ENCODE measurements at places on chromosomes 1 and 21.

DNA sequence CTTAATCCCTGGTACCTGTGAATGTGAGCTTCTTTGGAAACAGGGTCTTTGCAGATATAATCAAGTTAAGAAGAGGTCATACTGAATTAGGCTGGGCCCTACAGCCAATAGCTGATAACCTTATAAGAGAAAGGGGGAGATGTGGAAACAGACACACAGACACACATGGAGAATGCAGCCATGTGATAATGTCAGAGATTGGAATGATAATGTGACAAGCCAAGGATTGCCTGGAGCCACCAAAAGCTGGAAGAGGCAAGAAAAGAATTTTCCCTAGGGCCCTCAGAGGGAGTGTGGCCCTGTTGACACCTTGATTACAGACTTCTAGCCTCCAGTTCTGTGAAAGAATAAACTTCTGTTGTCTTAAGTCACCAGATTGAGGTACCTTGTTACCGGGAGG is 114.5 kb upstream of the SOD1 start:
- no peak overlapping the region for H3K27ac ChIP-seq
- H3K27me3 ChIP-seq, result no peaks in the 10 kb centered on the region
- H3K36me3 ChIP-seq, result no peaks in the 10 kb centered on the region
- H3K4me1 ChIP-seq, result no peaks in the 10 kb centered on the region
- DNase-seq, result no peak

GRCh38 chr21:36879827-36880226 is 86.6 kb downstream of the HLCS start:
- no peak overlapping the region for H3K27ac ChIP-seq
- DNase-seq, result no peak
- H3K27me3 ChIP-seq, result no peaks in the 10 kb centered on the region
- H3K4me3 ChIP-seq, result no peak overlapping the region
- no peaks in the 10 kb centered on the region for H3K36me3 ChIP-seq

DNA sequence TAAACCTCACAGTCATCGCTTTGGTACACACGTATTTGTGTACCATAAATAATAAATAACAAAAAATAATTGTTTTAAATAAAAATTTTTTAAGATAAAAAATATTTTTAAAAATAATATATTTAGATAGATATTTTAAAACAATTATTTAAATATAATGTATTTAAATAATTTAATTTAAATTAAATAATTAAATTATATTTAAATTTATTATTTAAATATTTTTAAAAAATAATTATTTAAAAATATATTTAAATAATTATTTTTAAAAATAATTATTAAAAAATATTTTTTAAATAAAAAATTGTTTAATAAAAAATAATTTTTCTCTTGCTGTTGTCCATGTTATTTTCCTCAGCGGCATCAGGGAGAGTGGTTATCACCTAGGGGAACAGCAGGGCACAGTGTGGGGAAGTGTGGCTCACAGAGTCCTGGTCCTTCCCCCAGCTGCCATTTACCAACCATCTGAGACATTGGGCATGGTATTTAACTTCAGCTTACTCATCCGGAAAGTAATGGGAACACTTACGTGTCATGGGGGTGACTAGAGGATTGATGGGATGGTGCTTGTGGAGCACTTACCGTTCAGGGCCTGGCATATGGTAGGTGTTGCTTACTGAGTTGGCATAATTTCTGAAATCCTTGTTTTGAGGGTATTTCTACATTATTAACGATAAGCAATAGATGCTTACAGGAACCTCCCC is 92.9 kb upstream of the TSPAN2 start:
- H3K27ac ChIP-seq, result no peak overlapping the region
- no peak overlapping the region for H3K4me3 ChIP-seq
- H3K4me1 ChIP-seq, result peaks cover 8% of the 10 kb centered on the region
- no peaks in the 10 kb centered on the region for H3K27me3 ChIP-seq
- no peak for DNase-seq
- H3K36me3 ChIP-seq, result no peaks in the 10 kb centered on the region

DNA sequence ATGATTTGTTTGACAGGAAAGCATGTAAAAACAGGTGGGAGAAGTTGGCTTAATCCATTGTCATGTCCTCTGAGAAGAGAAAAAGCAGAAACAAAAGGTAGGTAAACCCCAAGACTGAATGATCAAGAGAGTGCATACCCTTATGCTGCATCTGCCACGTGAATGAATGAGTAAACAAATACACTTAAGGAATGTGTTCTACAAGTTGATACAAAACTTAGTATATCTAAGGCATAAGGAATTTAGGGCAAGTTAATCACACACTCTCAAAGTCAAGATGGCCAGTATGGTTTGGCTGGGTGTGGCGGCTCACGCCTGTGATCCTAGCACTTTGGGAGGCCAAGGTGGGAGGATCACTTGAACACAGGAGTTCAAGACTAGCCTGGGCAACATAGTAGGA is 34.2 kb downstream of the HMCN1 start:
- no peak overlapping the region for H3K27ac ChIP-seq
- H3K36me3 ChIP-seq, result no peaks in the 10 kb centered on the region
- DNase-seq, result no peak
- no peaks in the 10 kb centered on the region for H3K27me3 ChIP-seq
- H3K4me1 ChIP-seq, result no peaks in the 10 kb centered on the region
- H3K4me3 ChIP-seq, result no peak overlapping the region

DNA sequence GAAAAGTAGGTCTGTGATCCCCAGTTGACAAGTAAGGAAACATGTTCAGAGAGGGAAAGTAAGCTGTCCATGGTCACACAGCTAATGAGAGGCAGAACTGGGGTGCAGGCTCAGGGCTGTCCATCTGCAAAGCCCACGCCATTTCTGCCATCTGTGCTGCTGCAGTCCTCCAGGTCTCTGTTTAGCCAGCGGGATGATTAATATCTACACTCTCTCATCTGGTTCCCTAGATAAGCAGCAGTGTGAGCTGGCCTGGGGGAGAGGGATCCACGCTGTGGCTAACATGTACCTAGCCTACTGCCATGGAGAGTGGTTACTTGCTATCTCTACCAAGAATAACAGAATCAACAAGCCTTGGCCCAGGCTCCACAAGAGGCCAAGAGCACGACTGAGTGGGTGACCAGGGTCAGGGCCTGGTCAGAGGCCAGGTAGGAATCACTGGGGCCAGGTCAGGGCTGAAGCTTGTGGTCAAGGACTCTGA is 75.2 kb downstream of the TRABD2B start:
- H3K27ac ChIP-seq, result no peak overlapping the region
- H3K4me3 ChIP-seq, result no peak overlapping the region
- H3K4me1 ChIP-seq, result no peaks in the 10 kb centered on the region

DNA sequence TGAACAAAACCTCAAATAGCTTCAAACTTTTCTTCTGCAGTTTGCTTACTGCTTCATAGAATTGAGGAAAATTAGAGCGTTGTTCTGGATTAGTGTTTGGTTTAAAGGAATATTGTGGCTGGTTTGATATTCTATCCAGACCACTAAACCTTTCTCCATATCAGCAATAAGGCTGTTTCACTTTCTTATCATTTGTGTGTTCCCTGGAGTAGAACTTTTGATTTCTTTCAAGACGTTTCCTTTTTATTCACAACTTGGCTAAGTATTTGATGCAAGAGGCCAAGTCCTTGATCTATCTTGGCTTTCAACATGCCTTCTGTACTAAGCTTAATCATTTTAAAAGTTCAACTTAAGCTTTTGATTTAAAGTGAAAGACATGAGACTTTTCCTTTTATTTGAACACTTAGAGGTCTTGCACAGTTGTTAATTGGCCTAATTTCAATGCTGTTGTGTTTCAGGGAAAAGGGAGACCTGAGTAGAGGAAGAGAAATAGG is 359.1 kb downstream of the S1PR1 start:
- no peaks in the 10 kb centered on the region for H3K27me3 ChIP-seq
- no peaks in the 10 kb centered on the region for H3K36me3 ChIP-seq
- no peak overlapping the region for H3K27ac ChIP-seq
- no peak for DNase-seq
- no peak overlapping the region for H3K4me3 ChIP-seq

GRCh38 chr1:175413367-175413766 is 220.8 kb upstream of the KIAA0040 start:
- DNase-seq, result no peak
- no peaks in the 10 kb centered on the region for H3K36me3 ChIP-seq
- H3K4me3 ChIP-seq, result no peak overlapping the region
- no peaks in the 10 kb centered on the region for H3K27me3 ChIP-seq
- H3K27ac ChIP-seq, result no peak overlapping the region

GRCh38 chr1:160753594-160753993 is 14.5 kb downstream of the SLAMF7 start:
- H3K27me3 ChIP-seq, result no peaks in the 10 kb centered on the region
- no peak for DNase-seq
- no peaks in the 10 kb centered on the region for H3K36me3 ChIP-seq

DNA sequence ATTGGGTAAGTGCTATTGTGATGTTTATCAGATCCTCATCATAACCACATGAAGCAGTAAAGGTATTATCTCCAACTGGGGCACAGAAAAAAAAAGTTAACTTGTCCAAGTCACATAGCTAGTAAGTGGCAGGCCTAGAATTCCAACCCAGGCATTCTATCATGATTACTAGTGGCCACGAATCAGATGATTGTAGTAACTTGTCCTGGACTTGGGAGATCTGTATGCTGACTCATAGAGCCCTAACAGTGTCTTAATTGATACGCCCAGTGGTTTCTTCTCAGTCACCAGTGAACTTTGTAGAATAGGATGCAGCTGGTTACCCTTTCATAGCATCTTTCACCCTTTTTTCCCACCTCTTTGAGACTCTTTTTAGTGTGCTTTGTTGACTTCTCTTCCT is 91.1 kb upstream of the UBE2U start:
- H3K27ac ChIP-seq, result no peak overlapping the region
- H3K27me3 ChIP-seq, result no peaks in the 10 kb centered on the region
- no peaks in the 10 kb centered on the region for H3K4me1 ChIP-seq
- DNase-seq, result no peak

- H3K27ac ChIP-seq, result no peak overlapping the region
- no peaks in the 10 kb centered on the region for H3K4me1 ChIP-seq
- no peaks in the 10 kb centered on the region for H3K36me3 ChIP-seq
- H3K4me3 ChIP-seq, result no peak overlapping the region
- no peaks in the 10 kb centered on the region for H3K27me3 ChIP-seq
Observed at GRCh38 chr1:75999034-75999433, 66.8 kb upstream of the ASB17 start.

DNA sequence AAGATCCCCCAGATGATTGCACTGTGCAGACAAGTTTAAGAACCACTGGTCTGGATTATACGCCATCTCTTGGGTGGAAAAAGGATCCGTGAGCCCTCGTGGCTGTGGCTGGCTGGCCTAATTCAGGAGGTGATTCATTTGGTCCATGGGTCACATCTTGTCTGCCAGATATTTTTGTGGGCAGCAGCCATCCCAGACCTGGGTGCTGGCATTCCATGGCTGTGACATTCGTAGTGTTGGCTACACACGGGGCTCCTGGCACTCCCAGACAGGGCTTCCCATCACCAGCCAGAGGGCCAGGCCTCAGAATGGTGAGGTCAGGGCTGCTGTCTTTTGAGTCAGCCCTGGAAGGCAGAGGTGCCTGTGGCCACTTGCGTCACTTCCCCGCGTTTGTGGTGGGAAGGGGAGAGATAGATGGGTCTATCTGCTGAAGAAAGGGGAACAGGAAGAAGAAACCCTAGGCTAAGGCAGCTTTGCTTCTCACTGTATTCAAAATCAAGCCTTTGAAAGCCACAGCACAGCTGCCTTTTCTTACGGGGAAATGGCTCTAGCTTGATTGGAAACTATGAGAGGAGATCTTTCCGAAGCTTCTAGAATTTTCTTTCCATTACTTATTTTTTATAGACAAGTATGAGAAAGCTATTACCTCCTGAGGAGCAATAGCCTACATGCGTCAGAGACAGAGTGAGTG is 32.4 kb downstream of the EIF2D start:
- no peaks in the 10 kb centered on the region for H3K27me3 ChIP-seq
- peak overlapping the region; percentile 64 for H3K27ac ChIP-seq
- H3K36me3 ChIP-seq, result peaks cover 8% of the 10 kb centered on the region
- H3K4me3 ChIP-seq, result no peak overlapping the region
- DNase-seq, result no peak

GRCh38 chr1:27607239-27607804 is 3.4 kb upstream of the AHDC1 start:
- no peak for DNase-seq
- H3K4me3 ChIP-seq, result no peak overlapping the region
- H3K27ac ChIP-seq, result no peak overlapping the region
- H3K27me3 ChIP-seq, result no peaks in the 10 kb centered on the region

GRCh38 chr1:162305969-162306368 is 70.7 kb downstream of the SPATA46 start:
- H3K27ac ChIP-seq, result no peak overlapping the region
- no peak overlapping the region for H3K4me3 ChIP-seq
- DNase-seq, result peak; percentile 59
- no peaks in the 10 kb centered on the region for H3K27me3 ChIP-seq

GRCh38 chr1:109282497-109282951 is 421 bp downstream of the PSRC1 start:
- DNase-seq, result no peak
- H3K4me1 ChIP-seq, result no peaks in the 10 kb centered on the region
- H3K4me3 ChIP-seq, result peak overlapping the region; percentile 70
- H3K36me3 ChIP-seq, result no peaks in the 10 kb centered on the region
- no peaks in the 10 kb centered on the region for H3K27me3 ChIP-seq

DNA sequence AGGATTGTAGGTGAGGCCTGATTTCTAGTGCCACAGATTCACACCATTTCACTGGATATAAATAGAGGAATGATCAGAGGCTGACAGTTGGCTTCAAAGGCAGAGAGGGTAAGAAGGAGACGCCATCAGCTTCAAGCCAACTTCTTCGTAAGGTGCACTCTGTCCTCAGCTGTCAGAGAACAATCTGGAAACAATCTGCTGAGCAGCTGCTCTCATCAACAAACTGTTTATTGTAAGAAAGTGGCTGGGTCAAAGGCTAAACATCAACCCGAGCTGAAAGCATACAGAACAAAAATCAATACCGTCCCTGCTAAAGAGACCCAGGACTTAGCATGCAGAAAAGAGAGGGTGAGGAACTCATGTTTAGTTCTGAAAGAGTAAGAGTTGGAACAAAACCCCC is 48.2 kb downstream of the HLCS start:
- no peak overlapping the region for H3K4me3 ChIP-seq
- peaks cover 27% of the 10 kb centered on the region for H3K4me1 ChIP-seq
- DNase-seq, result no peak
- no peaks in the 10 kb centered on the region for H3K36me3 ChIP-seq
- H3K27me3 ChIP-seq, result no peaks in the 10 kb centered on the region
- H3K27ac ChIP-seq, result peak overlapping the region; percentile 73

- no peaks in the 10 kb centered on the region for H3K27me3 ChIP-seq
- no peak overlapping the region for H3K4me3 ChIP-seq
- no peak overlapping the region for H3K27ac ChIP-seq
- no peak for DNase-seq
- no peaks in the 10 kb centered on the region for H3K4me1 ChIP-seq
- no peaks in the 10 kb centered on the region for H3K36me3 ChIP-seq
Observed at GRCh38 chr1:174764191-174764590, 235.6 kb upstream of the CACYBP start.

- no peaks in the 10 kb centered on the region for H3K36me3 ChIP-seq
- H3K27me3 ChIP-seq, result no peaks in the 10 kb centered on the region
- H3K27ac ChIP-seq, result no peak overlapping the region
Observed at GRCh38 chr1:218475699-218476098, 130.6 kb downstream of the TGFB2 start.

DNA sequence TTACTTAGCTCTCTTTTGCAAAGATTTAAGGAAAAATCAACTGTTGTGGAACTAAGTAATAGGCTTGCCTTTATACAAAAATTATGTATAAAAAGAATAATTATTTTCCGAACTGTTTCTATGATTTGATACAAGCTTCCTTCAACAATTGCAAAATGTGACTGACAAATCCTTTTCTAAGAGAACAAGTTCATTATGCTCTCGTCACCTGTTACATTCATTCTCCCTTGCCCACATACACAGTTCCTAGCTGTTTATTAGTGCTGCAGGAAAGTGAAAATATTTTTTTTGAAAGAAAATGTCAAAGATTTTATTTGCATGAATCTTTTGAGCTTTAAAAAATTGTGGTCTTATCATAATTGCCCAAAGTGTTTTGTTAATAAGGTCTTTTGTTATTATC is 466.2 kb downstream of the USP25 start:
- no peak overlapping the region for H3K4me3 ChIP-seq
- no peak overlapping the region for H3K27ac ChIP-seq
- no peak for DNase-seq
- H3K36me3 ChIP-seq, result no peaks in the 10 kb centered on the region
- no peaks in the 10 kb centered on the region for H3K4me1 ChIP-seq

All from pancreas (tissue), 10 donors.